T-helper 2 cell treated with Interferon-gamma antibody and Interleukin-4, amounts not matched to agents 5 μg/mL and 100 μg/mL, for 36 hours (primary cell): ENCODE measurements at places on chromosomes 5 and 9.

DNA sequence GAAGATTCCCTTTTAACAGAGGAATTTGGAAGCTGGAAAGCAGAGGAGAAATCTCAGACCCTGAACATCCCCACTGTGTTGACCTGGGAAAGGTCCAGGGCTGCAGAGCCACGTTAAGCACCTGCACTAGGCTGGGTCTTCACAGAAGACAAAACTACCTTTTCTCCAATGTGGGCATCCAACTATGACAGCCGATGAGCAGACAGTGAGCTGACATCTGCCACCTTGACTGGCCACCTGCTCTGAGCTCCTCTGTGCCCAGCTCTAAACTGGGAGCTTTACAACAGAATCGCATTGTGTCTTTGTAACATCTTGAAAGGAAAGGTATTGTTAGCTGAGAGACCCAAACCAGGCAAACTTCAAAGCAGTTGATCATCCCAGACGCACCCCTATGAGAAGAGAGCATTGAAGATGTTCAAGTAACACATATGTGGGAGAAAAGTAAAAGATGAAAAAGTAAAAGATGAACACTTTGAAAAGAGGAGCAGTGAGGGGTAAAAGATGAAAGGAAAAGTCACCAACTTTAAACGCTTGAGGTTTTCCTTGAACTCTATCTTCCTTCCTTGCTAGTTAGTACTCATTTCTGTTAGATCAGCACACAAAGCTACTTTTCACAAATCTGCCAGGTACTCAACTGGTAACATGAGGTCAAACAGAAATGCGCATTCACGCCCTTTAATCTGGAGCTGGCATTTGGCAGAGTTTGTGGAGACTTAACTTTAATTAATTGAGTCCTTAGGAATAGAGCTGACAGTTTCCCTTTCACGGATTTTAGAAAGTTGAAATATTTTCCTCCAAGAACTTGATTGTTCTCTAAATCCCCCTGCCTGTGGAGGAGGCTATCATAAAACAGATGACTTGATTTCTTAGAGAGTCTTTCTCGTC is 53.2 kb upstream of the CTXN3 start:
- no peak for DNase-seq
- H3K27me3 ChIP-seq: peaks cover 8% of the 10 kb centered on the region
- H3K27ac ChIP-seq: no peak overlapping the region
- H3K4me1 ChIP-seq: no peaks in the 10 kb centered on the region

- no peak overlapping the region for H3K4me3 ChIP-seq
- H3K36me3 ChIP-seq: no peaks in the 10 kb centered on the region
- H3K27ac ChIP-seq: no peak overlapping the region
- no peak for DNase-seq
- no peaks in the 10 kb centered on the region for H3K4me1 ChIP-seq
These were observed 99.4 kb upstream of the ADAMTS16 start for GRCh38 chr5:5040712-5041111.

GRCh38 chr5:174292348-174292747 is 246.8 kb downstream of the NSG2 start:
- no peak for DNase-seq
- no peak overlapping the region for H3K27ac ChIP-seq
- no peaks in the 10 kb centered on the region for H3K27me3 ChIP-seq
- no peaks in the 10 kb centered on the region for H3K36me3 ChIP-seq

DNA sequence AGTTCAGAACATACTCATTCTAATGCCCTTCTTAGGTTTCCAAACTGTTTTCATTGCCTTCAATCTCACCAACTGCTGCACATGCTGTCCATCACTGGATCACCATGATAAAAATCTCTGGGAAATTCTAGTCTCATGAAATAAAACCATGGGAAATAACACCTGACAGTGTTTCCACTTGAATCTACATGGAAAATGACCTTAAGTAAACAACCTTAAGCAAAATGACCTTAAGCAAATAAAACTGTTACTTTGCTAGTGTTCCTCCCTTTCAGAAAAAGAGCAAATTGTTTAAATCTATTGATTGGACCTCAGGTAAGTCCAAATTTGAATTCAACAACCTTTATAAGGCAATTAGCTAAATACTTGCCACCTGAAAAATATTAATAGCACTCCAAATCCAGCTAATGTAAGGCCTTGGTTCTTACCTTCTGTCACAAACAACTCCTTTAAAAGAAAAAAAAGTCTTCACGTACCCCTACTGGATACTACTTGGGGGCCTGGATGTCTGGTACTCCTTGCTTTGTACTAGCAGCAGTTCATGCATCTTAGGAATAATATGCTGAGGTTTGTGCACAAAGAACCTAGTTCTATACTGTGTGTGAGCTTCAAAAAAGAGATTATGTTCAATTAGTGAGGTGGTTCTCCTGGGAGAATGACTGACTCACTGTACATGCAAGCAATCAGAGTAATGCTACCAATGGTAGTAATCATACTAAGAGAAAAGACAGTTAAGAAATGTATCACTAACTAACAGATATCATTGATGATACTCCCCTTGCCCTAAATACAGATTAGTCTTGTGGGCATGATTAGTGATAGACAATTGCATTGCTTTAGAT is 630.4 kb downstream of the PSAT1 start:
- no peaks in the 10 kb centered on the region for H3K4me1 ChIP-seq
- no peak overlapping the region for H3K27ac ChIP-seq
- no peak for DNase-seq
- H3K27me3 ChIP-seq: no peaks in the 10 kb centered on the region
- no peak overlapping the region for H3K4me3 ChIP-seq
- H3K36me3 ChIP-seq: no peaks in the 10 kb centered on the region

DNA sequence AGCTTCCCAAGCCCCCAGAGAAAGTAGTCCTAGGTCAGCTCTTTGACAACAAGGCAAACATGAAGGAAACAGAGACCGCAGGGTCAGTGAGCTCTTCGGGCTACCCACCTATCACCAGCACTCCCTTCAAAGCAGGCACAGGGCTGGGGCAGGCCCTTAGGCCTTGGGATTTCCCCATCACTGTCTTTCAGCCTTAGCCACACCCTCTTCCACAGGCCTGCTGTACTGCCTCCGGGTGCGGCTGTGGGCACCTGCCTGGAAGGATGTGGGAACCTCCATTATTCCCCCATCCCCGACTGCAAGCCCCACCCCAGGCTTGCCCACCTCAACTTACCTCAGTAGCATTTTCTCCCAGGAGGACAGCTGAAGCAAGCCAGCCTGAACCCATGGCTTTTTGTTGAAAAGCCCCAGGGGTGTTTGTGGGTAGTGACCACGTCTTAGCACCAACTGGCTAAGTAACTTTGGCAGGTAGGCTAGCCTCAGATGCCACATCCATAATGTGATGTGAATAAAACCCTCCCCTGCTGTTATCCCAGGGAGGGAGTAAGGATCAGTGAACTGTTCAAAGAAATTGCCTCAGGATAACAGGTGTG is 100.2 kb downstream of the PIK3R1 start:
- H3K4me1 ChIP-seq: peaks cover 14% of the 10 kb centered on the region
- H3K27me3 ChIP-seq: peaks cover 9% of the 10 kb centered on the region
- no peak overlapping the region for H3K27ac ChIP-seq
- no peaks in the 10 kb centered on the region for H3K36me3 ChIP-seq
- DNase-seq: peak; percentile 42

DNA sequence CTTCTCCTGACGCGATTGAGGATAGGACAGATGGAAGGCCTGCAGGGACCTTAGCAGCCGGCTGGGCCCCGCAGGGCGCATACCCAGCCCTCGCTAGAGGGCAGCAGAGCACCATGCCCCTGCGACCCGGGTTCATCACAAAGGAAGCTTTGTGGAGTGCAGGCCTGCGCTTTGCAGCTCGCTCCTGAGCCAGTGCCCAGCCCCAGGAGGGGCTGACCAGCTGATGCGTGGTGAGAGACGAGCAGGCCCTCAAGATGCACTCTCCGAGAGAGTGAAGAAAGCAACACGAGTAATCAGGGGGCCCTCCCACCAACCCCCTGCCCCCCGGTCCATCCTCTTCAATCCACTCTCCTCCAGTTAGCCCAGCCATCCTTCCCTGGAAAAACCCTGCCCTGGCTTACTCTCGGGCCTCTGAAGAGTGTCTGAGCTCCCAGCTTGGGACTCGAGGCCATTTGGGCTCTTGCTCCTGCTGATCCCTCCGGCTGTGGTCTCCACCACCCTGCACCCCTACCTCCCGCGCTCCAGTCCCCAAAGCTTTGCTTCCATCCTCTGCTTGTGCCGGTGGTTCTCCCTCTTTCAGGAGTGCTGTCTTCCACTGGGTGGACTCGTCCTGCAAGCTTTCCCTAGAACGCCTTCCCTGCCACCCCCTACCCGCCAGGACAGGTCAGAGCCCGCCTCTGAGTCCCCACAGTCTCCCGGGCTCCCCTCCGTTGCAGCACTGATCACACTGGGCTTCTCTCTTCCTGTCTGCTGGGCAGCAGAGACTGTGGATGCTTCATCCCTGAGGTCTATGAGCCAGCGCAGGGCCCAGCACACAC is 9.1 kb upstream of the KIF12 start:
- no peak overlapping the region for H3K4me3 ChIP-seq
- H3K36me3 ChIP-seq: no peaks in the 10 kb centered on the region
- peak; percentile 39 for DNase-seq
- H3K27ac ChIP-seq: no peak overlapping the region

- DNase-seq: no peak
- no peak overlapping the region for H3K27ac ChIP-seq
- no peak overlapping the region for H3K4me3 ChIP-seq
- H3K4me1 ChIP-seq: peaks cover 28% of the 10 kb centered on the region
- peaks cover 74% of the 10 kb centered on the region for H3K36me3 ChIP-seq
These were observed 5.2 kb downstream of the EXOC3 start for GRCh38 chr5:448061-448765.

- H3K4me3 ChIP-seq: no peak overlapping the region
- H3K4me1 ChIP-seq: no peaks in the 10 kb centered on the region
- DNase-seq: no peak
- H3K36me3 ChIP-seq: no peaks in the 10 kb centered on the region
- H3K27ac ChIP-seq: no peak overlapping the region
- peaks cover 17% of the 10 kb centered on the region for H3K27me3 ChIP-seq
These were observed 12.9 kb downstream of the HAND1 start for GRCh38 chr5:154465169-154465568.

- H3K36me3 ChIP-seq: peaks cover 11% of the 10 kb centered on the region
- no peaks in the 10 kb centered on the region for H3K4me1 ChIP-seq
- no peak for DNase-seq
- no peak overlapping the region for H3K27ac ChIP-seq
These were observed 27.0 kb downstream of the TPPP start for GRCh38 chr5:665956-666711.

DNA sequence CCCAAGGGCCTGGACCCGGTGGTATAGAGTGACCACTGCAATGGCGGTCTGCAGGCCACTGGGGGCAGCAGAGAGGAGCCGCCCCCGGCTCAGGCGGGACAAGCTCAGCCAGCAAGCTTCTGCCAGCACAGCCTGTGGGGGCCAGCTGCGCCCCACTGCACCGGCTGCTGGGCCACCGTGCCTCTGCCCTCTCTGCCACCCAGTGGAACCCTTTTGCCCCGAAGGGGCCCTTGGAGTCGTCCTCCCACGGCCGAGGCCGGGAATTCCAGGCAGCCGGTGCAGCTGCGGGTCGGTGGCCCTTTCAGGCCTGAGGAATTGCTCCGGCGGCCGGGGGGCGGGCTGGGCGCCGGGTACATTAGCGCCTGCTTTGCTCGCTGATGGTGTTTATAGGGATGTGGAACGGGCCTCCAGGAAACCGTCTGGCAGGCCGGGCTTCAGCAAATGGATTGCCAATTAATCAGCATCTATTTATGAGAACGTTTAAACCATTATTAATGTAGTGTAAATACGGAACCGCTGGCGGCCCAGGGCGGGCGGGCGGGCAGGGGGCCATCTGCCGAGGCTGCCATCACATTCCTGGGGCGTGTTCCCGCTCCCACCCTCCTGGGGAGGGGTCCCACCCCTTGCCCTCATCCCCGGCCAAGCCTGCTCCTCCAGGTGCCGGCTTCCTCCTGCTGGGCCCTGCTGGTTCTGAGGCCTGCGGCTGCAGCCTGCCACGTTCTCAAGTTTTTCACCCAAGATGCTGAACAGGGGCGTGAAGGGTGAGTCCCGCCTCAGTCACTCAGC is 127.4 kb downstream of the BARX1 start:
- H3K4me3 ChIP-seq: no peak overlapping the region
- no peaks in the 10 kb centered on the region for H3K36me3 ChIP-seq
- H3K4me1 ChIP-seq: peaks cover 2% of the 10 kb centered on the region
- peak; percentile 23 for DNase-seq
- H3K27ac ChIP-seq: no peak overlapping the region

- no peak for DNase-seq
- H3K27me3 ChIP-seq: no peaks in the 10 kb centered on the region
- H3K36me3 ChIP-seq: no peaks in the 10 kb centered on the region
- H3K4me3 ChIP-seq: no peak overlapping the region
- no peaks in the 10 kb centered on the region for H3K4me1 ChIP-seq
These were observed 434.7 kb downstream of the DTWD2 start for GRCh38 chr5:118553662-118554061.

GRCh38 chr5:77400645-77401044 is 91.5 kb downstream of the WDR41 start:
- peaks cover 9% of the 10 kb centered on the region for H3K4me1 ChIP-seq
- no peak overlapping the region for H3K27ac ChIP-seq
- no peak overlapping the region for H3K4me3 ChIP-seq
- no peak for DNase-seq

DNA sequence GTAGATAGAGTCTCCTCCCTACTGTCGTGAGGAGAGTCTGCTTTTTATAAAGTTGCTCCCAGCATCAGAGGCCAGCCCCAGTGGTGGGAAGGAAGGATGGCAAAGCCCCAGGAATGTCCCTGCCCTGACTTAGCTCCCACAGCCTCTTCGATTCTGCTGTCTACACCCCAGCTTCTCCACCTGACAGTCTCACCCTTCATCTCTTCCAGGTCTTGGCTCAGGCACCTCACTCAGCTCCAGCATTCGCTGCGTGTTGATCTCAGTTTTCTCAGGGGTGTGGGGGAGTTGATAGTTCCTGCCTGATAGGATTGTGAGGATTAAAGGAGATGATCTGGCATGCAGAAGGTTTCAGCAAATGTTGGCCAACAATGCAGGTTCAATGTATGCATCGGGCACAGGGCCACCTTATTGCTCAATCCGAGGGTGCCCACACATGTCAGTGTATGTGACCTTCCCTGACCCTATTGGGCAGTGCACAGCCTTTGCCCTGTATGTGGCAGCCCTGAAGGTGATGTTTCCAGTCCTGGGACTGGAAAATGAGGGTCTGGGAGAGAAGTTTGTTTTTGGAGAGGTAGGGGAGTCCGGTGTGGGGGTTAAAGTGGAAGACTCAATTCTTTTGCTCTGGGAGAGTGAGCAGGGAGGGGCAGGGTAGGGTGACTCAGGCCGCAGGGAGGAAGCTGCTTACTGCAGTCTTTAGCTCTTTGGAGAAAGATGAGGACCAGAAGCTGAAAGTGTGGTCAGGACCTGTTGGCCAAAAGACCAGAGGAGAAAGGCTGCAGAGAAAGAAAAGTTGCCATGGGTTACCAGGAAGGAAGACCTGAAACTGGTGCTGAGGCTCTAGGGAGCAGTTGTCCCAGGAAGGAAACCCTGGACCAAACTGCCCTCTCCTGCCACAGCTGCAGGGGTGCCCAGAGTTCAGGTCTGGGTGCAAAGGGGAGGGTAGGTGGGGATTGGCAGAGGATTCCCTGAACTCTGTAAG is 153.2 kb downstream of the MACROH2A1 start:
- H3K4me1 ChIP-seq: no peaks in the 10 kb centered on the region
- H3K4me3 ChIP-seq: no peak overlapping the region
- H3K36me3 ChIP-seq: no peaks in the 10 kb centered on the region
- no peak for DNase-seq
- no peaks in the 10 kb centered on the region for H3K27me3 ChIP-seq

GRCh38 chr9:114626415-114627020 is 15.4 kb downstream of the TMEM268 start:
- DNase-seq: no peak
- H3K36me3 ChIP-seq: peaks cover 42% of the 10 kb centered on the region
- no peak overlapping the region for H3K27ac ChIP-seq
- H3K4me1 ChIP-seq: no peaks in the 10 kb centered on the region
